Tongue (tissue), 3 donors: ENCODE measurements at places on chromosomes 6 and 20. TPM values are rescaled to one million over a fixed set of nuclear protein-coding genes. Genes with fewer than 3 reads are reported as not detected.

- DNase-seq, result peak; percentile 16
These were observed 205.0 kb upstream of the EPHA7 start for GRCh38 chr6:93624408-93624807.

BNIP5 gene
- not detected for total RNA-seq

CFAP206 gene
- total RNA-seq, result 2.1 TPM

- DNase-seq, result peak; percentile 85
These were observed at the start of gene TMEM200A for GRCh38 chr6:130365166-130366106. TSS of gene TMEM200A (plus strand) at chr6:130366017. CDS start at chr6:130440423, 74,406 bp downstream.

DNA sequence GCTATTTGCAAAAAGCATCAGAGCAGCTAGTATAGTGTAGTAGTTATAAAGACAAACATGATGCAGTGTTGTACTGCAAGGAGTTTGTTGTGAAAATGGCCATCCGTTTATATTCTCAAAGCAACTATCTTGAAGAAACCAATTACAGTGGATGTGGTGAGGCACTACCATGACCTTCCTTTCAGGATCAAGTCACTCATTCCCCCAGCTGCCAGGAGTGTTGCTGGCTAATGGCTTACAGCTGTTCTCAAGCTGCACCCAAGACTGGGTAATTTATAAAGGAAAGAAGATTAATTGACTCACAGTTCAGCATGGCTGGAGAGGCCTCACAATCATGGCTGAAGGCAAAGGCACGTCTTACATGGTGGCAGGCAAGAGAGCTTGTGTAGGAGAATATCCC is 29.0 kb downstream of the ADGRF4 start:
- no peak for DNase-seq

DNA sequence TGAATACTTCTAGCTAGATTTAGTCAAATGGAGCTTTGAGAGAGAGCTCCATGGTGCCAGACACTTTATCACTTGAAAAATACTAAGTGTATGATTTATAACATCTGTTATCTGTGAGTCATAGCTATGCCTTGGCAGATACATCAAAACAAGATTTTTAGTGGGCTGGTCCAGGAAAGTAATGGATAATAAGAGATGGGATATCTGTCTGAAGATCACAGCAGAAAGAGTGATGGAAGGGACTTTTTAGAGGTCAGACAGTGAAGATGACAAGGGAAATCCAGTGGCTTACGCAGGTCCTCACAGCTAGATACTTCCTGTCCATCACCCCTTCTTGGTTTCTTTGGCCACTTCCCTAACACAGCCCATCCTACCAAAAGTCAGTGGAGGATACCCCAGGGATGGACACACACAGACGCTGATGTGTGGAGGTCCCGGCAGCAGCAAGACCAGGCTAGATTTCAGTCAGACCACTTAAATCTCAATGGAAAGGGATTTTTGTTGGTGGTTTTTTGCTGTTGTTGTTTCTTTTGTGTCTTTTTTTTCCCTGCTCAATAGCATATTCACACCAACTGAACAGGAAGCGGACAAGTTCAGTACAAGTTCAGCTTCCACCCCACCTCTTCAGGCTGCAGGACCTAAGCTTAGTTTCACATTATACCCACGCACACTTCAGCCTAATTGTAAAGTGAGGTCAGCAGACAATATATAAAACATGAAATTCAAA is 209.3 kb downstream of the ALDH8A1 start:
- DNase-seq, result no peak

DNA sequence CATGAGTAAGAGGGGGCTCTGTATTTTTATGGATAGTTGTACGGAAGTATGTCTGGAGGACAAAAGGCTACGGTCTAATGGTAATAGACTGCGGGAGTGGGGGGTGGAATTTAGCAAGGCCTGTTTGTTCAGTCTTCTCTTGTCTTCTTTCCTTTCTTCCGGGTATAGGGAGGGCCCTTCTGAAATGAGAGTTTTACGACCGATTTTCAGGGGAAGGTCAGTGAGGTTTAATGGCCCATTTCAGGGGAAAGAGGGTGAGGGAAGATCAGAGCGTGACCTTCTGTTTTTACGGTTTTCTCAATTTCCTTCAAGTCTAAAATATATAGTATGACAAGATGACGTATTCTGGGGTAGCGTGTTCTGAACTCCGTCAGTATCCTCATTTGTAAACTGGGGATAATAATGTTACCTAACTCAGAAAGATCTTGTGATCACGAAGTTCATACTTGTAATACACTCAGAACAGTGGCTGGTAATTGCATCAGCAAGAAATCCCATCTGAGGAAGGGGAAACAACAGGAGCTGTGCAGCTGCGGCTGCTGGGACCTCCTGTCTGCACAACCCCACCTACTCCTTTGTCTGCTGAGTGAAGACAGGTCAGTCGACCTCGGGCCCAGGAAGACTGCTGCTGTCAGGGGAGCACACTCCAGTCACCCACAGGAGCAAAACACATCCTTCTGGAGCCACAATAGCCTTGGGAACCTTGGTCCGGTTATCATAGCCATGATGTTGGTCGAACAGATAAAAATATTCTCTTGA is 90.4 kb downstream of the MAP3K7 start:
- DNase-seq, result no peak

DNA sequence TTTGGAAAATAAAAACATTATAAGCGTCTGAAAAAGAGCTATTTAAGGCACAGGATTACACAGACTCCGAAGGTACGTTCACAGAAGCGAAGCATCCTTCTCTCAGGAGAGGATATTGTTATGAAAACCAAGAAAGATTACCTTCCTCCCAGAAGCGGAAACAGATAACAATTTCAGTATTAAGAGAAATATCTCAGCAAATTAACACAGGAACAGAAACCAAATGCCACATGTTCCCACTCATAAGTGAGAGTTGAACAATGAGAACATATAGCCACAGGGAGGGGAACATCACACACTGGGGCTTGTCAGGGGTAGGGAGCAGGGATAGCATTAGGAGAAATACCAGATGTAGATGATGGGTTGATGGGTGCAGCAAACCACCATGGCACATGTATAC is 109.7 kb downstream of the CDK19 start:
- no peak for DNase-seq

- no peak for DNase-seq
These were observed 4.0 kb upstream of the ACSS1 start for GRCh38 chr20:25061821-25062530.

GRCh38 chr20:64165866-64166600 is 1.8 kb downstream of the MYT1 start:
- DNase-seq, result no peak

DNA sequence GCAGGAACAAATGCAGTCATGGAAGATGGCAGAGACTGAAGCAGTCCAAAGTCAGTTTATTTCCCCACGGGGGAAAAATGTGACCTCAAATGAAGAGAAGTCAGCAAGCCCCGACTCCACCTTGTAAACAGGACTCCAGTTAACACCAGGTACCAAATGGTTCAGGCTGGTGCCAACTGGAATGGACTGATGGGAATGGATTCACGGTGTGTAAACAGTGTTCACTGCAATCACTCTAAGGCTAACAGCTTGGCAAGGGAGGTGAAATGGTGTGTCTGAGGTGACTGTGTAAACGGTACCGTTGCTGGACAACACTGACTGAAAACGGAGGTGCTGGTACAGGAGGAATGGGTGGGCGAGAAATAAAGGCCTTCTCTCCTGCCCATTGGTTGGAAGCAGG is 12.0 kb downstream of the PLAGL2 start:
- DNase-seq, result no peak

GRCh38 chr6:109441069-109441816 is 719 bp downstream of the SMPD2 start:
- DNase-seq, result peak; percentile 67
